ENCODE measurements at places on chromosomes 3 and 15. TPM values are rescaled to one million over a fixed set of nuclear protein-coding genes. Genes with fewer than 3 reads are reported as not detected.

The LRRC31 gene
- total RNA-seq, result not detected

The C2CD4A gene
- 1.3 TPM for total RNA-seq

The SLCO2A1 gene
- 2.2 TPM for total RNA-seq

The RASL12 gene
- total RNA-seq, result not detected

The OXTR gene
- total RNA-seq, result 0.13 TPM

The SI gene
- total RNA-seq, result not detected

All from thoracic aorta endothelial cell (primary cell).